CD4-positive, alpha-beta T cell treated with Interleukin-10 for 1 hour (primary cell): ENCODE measurements at places on chromosomes 1 and 21.

DNA sequence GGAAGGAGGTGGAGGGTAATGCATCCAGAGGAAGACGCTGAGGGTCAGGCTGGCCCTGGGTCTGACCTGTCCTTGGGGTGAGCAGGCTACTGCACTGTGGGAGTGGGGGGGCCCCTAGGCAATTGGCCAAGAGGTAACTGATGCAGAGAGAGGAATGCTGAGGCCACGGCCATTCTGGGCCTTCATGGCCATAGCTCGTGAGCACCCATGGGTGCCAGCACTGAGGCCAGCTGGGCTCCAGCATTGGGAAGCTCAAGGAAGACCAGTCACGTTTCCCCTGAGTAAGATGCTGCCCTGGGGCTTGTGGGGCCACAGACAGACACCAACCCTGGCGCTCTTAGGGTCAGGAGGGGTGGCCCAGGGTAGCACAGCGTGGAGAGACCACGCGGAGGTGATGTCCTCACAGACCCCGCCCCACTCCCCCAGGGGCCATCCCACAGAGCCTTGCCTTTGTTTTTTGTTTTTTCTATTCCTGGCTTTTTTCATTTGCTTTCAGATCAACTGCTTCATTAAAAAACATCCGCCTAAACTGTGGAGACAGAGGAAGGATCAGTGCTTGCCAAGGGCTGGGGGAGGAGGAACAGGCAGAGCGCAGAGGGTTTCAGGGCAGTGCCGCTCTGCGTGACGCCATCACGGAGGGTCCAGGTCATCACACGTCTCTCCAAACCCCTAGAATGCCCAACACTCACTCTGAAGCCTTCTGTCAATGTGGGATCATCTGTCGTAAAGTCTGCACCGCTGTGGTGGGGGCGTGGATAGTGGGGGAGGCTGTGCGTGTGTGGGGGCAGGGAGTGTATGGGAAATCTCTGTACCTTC is 61.1 kb downstream of the SIK1 start:
- DNase-seq: no peak

GRCh38 chr1:117828201-117828600 is 101.2 kb downstream of the GDAP2 start:
- DNase-seq: no peak

- peak; percentile 7 for DNase-seq
Measured at GRCh38 chr21:35204850-35205541, 155.9 kb upstream of the RUNX1 start.

GRCh38 chr1:37177230-37177864 is 143.0 kb upstream of the GRIK3 start:
- DNase-seq: no peak

GRCh38 chr1:19651141-19651737 is 7.1 kb downstream of the NBL1 start:
- peak; percentile 60 for DNase-seq

- no peak for DNase-seq
Measured at GRCh38 chr1:224690576-224690975, 74.5 kb downstream of the CNIH3 start.

DNA sequence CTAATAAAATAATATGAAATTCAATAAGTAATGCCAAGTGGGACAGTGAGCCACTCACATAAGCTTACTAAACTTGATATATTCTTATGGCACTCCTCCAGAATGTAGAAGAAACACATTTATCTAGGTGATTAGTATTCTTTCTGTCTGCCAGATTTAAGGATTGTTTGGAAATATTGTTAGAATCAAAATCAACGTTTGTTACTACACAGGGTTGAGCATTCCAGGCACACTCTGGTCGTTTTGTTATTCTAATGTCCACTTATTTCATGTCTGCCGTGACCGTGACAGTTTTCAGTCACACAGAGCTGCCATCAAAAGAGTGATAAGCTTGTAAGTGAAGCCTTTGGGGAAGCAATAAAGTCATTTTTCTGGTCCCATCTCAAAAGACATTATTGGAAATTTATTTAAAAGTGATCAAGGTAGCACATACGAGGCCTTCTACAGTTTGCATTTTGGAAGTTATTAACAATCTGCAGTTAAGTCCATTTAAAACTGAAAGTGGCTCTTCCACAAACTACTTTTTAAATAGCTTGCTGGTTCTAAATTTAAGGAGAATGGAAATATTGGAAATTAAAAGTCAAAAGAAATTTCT is 38.0 kb downstream of the NFIA start:
- no peak for DNase-seq

GRCh38 chr21:38802050-38803026 is 3.4 kb upstream of the ETS2 start:
- DNase-seq: no peak

DNA sequence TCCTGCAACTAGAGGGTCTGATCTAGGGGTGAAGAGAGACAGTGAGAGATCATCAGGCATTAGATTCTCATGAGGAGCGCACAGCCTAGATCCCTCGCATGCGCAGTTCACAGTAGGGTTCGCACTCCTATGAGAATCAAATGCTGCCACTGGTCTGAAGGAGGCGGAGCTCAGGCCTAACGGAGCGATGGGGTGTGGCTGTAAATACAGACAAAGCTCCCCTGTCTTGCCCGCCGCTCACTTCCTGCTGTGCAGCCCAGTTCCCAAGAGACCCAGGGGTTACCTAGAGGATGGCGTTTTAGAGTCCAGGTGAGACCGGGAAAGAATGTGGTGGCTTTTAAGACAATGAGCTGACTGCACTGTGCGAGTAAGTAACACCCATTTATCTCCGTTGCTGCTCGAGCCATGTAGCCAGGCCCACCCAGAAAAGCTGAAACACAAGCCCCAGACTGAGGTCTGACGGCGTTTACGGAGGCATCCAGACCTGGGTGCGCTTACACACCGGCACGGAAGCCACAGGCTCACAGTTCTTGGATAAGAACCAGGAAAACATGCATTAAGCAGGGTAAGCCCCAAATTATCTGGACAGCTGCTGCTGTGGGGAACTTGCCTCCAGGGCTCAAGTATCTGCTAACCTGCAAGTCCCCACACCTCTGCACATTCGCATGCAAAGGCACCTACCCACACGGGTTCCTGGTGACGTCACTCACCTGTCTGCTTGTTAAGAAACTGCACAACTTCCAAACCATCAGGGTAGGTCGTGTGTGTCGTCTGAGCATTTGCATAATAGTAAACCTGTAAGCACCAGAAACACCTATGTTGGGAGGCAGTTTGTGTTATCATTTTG is 12.5 kb downstream of the TCP10L start:
- DNase-seq: no peak

DNA sequence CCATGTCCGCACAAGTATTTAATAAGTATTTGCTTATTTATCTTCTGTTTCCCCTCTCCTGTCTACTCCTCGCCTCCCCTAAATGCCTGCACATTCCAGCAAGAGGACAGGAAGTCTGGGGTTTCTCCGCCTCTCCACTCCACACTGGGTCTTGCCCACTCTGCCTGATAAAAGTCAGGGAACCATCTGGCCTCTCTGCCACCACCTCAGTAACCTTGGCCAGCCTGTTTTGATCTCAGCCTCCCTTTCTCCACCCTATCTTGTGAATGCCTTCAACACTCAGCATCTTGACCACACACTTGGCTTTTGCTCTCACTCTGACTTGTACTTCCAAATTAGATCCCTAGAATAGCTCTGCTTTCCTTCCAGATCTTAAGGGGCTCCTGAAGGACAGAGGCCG is 165.3 kb upstream of the UBE2U start:
- DNase-seq: no peak

- DNase-seq: no peak
Measured at GRCh38 chr1:26848941-26849774, 13.8 kb upstream of the SFN start.

DNA sequence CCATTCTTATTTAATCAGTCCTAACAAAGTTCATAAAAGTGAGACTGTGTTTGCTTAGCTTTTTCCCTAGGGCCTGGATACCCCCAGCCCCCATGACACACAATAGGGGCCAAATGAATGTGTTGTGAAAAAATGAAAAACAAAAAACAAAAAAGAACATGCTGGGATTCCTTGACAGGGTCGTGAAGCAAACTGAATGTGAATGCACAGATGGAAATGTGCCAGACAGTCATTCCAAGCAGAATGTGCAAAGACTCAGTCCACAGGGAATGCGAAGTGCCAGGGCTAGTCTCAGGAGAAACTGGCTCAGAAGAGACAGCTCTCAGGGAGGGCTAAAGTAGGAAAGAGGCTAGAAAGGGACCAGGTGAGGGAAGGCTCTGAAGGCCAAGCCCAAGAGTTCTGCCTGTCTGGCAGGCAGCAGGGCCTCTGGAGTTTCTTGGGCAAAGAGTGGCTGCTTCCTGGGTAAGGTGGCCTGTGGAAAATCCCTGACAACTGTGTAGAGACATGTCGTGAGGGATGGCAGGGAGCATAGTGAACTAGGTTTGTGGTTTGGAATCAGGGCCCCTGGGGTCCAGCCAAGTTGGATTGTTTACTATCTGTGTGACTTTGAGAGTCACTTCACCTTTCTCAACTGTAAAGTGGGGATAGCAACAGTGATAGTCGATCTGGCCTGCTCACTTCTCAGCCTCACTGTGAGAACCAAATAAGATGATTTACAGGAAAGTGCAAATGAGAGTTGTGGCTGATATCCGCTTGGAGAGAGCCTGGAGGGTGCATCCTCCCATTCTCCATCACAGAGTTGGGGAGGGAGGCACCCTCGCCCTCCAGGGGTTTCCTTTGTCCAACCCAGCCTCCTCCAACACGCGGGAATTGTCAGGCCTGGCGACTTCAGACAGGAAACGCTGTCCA is 1.2 kb upstream of the ADAM15 start:
- peak; percentile 4 for DNase-seq
